ENCODE measurements at places on chromosomes 12 and 14.

GRCh38 chr12:104303538-104304151 lies at the start of gene EID3:
TSS of gene EID3 (plus strand) at chr12:104303739. CDS start at chr12:104303935, 196 bp downstream.
- no peak for DNase-seq

DNA sequence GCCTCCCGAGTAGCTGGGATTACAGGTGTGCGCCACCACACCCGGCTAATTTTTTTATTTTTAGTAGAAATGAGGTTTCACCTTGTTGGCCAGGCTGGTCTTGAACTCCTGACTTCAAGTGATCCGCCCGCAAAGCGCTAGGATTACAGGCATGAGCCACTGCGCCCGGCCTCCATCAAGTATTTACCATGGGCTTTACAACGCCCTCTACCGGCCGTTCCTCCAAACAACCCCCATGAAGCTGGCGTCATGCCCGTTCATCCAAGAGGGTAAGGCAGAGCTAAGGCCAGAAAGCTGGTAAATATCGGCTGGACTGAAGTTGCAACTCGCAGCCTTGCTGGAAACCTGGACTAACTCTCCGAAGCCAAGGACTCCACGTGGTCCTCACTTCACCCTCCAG lies 41.6 kb downstream of the RNF34 start:
- DNase-seq = peak; percentile 5

GRCh38 chr14:61553730-61554641 lies 141.3 kb upstream of the HIF1A start:
- DNase-seq = no peak

DNA sequence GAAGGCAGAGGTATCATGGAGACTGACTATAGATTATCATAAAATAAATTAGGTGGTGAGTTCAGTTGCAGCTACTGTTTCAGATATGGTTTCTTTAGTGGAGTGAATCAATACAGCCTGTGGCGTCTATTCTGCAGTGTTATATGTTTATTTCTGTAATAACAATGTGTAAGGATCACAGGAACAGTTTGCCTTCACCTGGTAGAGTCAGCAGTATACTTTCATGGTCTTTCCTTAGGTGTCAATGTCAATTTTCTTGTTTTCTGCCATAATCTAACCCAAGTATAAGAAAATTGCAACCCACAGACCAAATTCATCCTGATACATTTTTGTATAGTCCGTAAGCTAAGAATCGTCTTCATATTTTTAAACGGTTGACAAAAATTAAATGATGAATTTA lies 140.4 kb upstream of the ATF7IP start:
- no peak for DNase-seq

Data from NCI-H146 (cell line).